Stimulated activated CD8-positive, alpha-beta memory T cell treated with anti-CD3 and anti-CD28 coated beads, Interleukin-4, amount 100 ng/mL, for 4 hours (primary cell): ENCODE measurements at places on chromosomes 11 and 22.

DNA sequence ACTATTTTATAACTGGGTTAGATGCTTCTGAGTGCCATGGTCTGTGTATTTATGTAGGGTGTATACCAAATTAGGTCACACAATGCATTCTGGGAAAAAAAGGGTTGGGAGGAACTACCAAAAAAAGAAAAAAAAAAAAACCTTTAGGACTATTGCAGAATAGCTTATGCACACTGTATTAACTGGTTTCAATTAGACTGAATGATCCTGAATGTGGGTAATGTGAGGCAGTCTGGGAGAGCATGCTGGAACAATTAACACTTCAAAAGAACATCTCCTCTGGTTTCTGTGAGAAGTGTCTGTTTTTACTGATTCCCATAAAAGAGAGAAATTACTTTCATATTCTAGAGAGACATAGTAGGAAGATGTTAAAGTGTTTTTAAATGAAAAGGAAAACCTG lies 521.3 kb downstream of the DLG2 start:
- no peak for DNase-seq

DNA sequence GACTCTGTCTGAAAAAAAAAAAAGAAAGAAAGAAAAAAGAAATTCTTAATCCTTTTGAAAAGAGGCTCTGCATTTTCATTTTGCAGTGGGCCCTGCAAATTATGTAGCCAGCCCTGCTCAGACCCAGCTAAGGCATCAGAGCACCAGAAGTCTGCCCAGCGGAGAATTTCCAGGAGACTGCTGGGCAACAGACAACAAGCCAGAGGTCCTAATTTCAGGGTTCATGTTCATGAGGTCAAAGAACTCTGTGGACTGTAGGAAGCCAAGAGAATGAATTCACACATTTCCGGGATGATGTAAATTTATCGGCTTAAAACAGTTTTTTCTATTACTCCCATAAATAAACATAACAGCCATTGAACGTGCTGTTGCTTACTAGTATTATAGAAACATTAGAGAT lies 14.8 kb upstream of the RTCB start:
- DNase-seq, result no peak

GRCh38 chr11:6323291-6323905 lies 3.1 kb upstream of the CAVIN3 start:
- no peak for DNase-seq

GRCh38 chr11:2297623-2298030 lies 4.1 kb downstream of the C11orf21 start:
- DNase-seq, result no peak

DNA sequence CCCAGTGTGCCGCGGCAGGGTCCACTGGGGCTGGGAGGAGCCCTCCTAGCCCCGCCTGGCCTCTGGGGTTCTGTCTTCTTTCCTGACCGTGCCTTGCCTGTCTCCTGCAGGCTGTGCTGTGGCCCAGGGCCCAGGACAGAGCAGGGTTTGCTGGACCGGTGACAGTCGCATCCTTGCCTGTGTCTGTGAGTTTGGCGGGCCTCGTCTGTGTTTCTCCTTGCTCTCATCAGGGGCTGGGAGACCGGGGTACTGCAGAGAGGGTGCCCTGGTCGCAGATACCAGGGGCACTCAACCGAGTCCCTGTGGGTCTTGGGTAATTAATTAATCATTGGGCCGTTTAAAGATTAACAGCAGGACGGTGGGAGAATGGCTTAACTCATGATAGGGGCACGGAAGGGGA lies 29.9 kb downstream of the RPL3 start:
- no peak for DNase-seq

DNA sequence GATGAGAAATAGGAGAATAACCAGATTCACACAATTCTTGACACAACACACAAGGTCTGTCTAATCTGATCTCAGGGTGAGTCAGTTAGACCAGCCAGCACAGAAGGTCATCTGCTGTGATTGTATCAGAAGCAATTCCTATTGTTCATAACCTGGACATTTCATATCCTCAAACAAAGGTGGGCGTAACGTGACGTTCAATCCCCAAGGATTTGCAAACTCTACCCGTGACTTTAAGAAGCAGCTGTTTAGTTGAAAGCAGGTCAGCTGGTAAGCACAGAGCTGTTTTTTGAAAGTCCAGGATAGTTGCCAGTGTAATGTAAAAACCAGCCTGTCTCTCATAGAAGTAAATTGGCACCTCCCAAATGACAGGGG lies 385.1 kb downstream of the DCDC1 start:
- no peak for DNase-seq

DNA sequence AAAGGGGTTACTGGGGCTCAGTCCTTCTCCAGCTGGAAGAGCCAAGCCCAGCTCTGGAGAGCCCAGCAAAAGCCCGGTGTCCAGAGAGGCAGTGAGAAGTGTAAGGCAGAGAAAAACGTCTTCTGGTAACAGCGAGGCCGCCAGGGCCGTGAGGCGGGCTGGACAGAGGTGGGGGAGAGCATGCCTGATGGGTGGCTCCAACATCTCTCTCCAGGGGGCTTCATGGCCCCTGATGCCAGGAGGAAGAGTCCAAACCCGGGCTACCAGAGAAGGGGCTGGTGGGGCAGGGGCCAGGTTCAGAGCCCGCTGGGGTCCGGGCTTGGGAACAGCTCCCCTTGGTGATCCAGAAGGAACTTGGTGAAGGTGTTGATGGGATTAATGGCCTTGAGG lies 21.7 kb downstream of the ARHGAP1 start:
- DNase-seq, result no peak

DNA sequence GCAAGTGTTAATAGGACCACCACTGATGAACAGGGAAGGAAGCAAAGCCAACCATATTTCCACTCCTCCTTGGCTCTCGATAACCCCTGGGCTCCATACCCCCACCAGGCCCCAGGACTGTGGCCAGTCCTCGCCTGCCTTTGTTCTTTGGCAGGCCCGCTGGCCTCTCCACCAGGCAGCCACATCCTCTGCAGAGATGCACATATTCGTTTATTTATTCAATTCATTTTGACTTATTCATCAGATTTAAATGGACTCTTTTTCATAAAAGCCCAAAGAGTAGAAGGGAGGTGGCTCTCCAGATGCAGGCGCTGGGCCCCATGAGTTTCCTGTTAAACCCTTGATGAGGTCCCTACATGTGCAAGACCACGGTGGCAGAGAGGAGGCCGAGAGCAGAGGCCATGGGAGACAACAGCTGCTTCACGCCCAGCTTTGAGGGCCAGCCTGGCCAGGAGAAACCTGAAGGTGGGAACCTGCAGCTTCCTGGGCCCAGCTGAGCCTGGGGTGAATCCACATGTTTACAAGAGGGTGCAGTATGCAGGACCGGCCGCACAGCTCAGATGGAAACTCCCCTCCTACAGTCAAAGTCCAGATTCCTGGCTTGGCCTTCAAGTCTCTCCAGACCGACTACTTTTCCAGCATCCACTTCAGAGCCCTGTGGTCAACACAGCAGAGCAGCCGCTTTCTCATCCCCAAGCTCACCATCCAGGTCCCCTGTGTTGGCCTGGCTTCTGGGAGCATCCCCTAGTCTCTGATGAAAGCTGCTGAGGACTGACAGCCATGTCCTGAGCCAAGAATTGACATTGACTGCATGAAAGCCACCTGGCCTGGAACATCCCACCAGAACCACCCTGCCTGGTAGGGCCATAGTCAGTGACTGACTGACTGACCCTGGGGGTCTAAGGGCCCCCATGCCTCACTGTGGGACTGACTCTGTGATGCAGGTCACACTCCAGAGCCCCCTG lies 39.7 kb upstream of the CCND1 start:
- no peak for DNase-seq

GRCh38 chr11:14905104-14906033 lies 13.3 kb upstream of the CYP2R1 start:
- no peak for DNase-seq

GRCh38 chr11:29682856-29683255 lies 334.0 kb downstream of the KCNA4 start:
- no peak for DNase-seq

- DNase-seq, result no peak
These were observed 91.5 kb upstream of the FGF3 start for GRCh38 chr11:69910519-69911309.

GRCh38 chr11:112004389-112004788 lies 20.8 kb upstream of the DLAT start:
- no peak for DNase-seq

DNA sequence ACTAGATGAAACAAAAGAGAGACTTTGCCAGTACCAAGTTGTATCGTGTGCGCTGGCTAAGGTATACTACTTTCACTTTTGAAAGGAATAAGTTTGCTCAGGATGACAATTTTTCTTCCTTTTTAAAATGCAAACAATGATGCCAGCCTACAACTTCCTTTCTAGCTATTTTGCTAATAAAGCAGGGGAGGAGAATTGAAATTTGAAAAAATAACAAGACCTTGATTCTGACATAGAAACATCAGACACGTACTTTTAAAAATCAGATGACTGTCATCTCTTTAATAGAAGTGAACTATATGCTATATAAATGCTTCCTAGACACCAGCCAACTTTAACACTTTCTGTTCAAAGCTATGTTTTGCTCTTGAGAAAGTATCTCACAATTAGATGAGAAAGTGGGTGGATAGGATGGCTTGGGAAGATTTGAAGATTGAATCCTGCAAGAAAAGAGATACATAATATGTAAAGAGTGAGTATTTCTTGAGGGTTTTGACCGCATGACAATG lies 41.7 kb upstream of the BLID start:
- DNase-seq, result no peak

DNA sequence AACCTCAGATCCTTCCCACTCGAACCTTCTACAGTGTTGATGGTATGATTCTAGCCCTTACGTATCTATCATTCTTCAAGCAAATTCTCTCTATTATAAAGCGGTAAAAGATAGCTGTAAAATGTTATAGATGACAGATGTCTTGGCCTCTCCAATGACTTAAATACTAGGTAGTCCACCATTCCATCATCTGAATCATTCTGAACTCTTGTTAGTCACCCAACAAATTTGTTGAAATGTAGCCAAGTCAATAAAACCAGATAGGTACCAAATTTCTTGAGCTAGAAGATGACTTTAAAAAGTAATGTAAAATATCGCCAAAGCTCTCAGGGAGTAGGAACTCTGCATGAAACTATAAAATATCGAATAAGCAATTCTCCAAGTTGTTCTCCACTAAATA lies 32.6 kb upstream of the PICALM start:
- no peak for DNase-seq

DNA sequence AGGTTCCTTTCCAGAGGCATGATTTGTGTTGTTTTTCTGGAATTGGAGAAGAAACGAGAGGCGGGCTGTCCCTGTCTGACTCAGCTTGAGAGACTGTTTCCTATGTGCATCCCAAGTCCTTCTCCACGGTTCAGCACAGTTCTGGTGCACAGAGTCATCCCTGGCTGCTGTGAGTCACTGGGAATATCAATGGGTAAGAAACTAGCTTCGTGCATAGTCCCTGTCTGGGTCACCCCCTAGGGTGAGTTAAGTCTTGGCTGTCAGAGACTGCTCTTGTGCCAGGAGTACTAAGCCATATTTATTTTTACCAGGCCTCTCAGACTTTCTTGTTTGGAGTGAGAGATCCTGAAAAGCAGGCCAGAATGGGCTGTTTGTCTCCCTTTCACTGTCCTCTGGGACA lies 2.4 kb upstream of the LRP4 start:
- no peak for DNase-seq

DNA sequence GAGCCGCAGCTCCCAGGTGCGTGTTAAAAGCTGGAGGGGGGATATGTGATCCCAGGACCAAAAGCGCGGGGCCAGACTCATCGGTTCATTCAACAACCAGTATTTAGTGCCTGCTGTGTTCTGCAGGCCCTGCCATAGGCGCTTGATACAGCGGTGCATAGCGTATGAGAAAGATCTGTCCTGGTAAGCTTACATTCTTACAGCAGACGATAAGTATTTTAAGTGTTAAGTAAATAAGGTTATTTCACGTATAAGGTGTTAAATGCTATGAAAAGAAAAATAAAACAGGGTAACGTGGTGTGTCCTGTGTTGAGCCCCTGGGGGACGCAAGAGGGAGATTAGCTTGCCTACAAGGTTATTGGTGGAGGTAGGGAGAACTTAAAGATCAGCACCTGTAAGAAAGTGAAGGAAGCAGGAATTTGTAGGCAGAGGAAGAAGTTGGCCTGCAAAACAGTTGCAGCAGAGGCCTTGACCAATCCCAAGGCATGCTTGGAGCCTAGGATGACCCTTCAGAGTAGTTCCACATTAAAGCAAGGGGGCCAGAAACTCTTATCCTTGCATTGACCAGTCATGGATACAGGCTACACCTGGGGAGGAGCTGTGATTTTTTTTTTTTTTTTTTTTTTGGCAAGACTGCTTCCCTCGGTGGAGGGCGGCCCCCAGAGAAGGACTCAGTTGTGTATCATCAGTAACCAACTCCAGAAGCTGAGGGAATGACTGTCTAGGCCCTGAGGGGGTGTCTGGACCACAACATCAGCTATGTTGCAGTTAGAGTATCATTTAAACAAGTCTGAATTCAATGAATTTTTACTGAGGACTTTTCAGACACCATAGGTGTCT lies 487 bp upstream of the LIPT2 start:
- DNase-seq, result no peak

- no peak for DNase-seq
These were observed 35.5 kb upstream of the CWF19L2 start for GRCh38 chr11:107493117-107493516.

DNA sequence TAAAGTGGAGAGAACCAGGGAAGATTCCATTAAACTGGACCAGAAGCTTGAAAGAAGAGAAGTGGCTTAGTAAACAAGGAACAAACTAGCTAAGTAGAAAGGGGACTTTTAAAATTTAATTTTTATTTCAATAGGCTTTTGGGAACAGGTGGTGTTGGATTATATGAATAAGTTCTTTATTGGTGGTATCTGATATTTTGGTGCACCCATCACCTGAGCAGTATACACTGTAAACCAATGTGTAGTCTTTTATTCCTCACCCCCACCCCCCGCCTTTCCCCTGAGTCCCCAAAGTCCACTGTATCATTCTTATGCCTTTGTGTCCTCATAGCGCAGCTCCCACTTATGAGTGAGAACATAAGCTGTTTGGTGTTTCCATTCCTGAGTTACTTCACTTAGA lies 7.4 kb downstream of the ACAT1 start:
- DNase-seq, result no peak

GRCh38 chr11:112615891-112616290 lies 345.3 kb upstream of the NCAM1 start:
- DNase-seq, result no peak

GRCh38 chr11:33697997-33698396 lies 2.6 kb downstream of the C11orf91 start:
- DNase-seq, result no peak

- no peak for DNase-seq
These were observed 13.1 kb downstream of the HINFP start for GRCh38 chr11:119134389-119134978.

DNA sequence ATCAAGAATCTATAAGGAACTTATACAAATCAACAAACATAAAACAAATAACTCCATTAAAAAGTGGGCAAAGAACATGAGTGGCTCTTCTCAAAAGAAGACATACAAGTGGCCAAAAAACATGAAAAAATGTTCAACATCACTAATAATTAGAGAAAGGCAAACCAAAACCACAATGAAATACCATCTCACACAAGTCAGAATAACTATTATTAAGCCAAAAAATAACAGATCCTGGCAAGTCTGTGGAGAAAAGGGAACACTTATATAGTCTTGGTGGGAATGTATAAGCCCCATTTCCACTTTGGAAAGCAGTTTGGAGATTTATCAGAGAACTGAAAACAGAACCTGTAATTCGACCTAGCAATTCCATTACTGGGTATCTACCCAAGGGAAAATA lies 921.0 kb downstream of the KCNA4 start:
- no peak for DNase-seq

GRCh38 chr22:38106814-38107578 lies 3.5 kb downstream of the BAIAP2L2 start:
- DNase-seq, result no peak
